Activated CD8-positive, alpha-beta memory T cell treated with anti-CD3 and anti-CD28 coated beads, Interleukin-2, amount 10 ng/mL, durations not matched to agents 7 days and 5 days (primary cell): ENCODE measurements at places on chromosomes 1 and 21.

- no peak for DNase-seq
These were observed 35.1 kb downstream of the FMN2 start for GRCh38 chr1:240126821-240127220.

DNA sequence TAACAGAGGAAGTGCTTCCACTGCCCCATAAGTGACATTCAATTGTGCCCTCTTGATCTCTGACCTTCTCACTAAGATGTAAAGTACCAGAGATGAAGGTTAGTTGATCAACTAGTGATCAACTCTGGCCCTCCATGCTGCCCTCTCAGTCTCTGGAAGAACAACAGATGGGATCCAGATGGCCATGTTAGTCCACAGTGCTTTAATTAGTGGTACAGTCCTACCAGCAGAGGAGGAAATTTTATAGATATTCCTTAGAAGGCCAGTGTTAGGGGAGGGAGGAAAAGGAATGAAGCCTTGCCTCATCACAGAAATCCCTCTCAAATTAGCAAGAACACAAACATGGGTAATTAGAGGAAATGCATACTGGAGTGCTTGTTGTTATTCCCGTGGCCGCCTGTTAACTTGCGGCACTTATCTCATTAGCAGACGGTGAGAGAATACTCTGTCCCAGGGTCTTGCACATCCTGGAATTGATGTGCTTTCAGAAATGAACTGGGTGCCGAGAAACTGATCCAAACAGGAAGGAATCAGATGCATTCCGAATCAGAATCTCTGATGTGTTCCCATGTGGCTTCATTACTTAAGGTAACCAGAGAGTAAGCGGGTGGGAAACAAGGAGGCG, 91.1 kb upstream of the RGS4 start:
- DNase-seq: no peak

GRCh38 chr21:30963502-30963901, 74.8 kb downstream of the KRTAP19-8 start:
- DNase-seq: no peak

- DNase-seq: no peak
These were observed 44.7 kb upstream of the CASZ1 start for GRCh38 chr1:10841118-10841517.

DNA sequence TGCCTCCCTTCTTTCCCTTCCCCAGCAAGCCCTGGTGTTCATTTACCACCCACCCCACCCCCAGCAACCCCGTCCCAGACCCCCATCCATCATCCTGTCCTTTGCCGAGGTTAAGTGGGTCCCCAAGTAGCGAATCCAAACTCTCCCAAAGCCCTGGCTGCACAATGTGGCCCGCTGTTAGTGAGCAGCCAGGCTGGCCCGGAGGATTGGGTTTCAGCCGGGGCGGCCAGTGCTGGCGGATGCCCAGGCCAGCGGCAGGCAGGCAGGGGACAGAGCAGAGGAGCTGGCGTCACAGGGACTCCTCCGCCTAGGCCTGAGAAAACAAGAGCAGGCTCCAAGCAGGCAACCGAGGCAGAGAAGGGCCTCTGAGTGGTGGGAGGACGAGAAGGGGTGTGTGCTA, 61.4 kb downstream of the EPHB2 start:
- DNase-seq: no peak

GRCh38 chr1:39268112-39268581, 63.7 kb downstream of the MACF1 start:
- no peak for DNase-seq

- DNase-seq: peak; percentile 49
These were observed 88.6 kb downstream of the NUF2 start for GRCh38 chr1:163410073-163410999.
